NCI-H1048 (cell line): ENCODE measurements at places on chromosomes 4 and X.

- no peak for DNase-seq
These were observed 265.0 kb upstream of the FAT4 start for GRCh38 chr4:125049711-125050110.

- no peak for DNase-seq
These were observed 24.4 kb downstream of the MFAP3L start for GRCh38 chr4:170001745-170002267.

DNA sequence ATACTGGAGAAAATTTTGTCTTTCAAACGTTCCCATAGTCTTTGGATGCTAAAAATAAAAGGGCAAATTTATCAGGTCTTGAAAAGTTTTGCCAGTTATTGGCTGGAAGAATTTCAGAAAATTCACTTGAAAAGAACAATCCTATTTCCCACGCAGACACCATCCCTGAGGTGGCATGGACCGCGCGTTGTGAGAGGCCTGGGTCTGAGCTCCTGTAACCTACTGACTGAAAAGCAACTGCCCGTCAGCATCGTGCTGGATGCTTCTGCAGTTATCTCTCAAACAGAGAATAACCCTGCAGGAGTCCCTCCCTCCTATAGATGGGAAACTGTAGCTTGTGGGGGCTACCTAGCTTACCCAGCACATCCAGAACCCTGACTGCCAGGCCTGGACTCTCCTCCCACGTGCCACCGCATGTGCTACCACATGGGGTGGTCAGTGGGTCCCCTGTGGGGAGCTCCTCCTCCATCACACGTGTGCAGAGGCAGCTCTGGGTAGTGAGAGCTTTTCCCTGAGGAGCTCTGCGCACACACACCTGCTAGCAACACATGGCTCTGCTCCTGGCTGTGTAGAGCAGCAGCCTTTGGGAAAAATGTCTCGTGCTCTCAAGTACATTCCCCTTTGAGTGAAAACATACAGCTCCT, 36.1 kb downstream of the NSG1 start:
- DNase-seq, result no peak

DNA sequence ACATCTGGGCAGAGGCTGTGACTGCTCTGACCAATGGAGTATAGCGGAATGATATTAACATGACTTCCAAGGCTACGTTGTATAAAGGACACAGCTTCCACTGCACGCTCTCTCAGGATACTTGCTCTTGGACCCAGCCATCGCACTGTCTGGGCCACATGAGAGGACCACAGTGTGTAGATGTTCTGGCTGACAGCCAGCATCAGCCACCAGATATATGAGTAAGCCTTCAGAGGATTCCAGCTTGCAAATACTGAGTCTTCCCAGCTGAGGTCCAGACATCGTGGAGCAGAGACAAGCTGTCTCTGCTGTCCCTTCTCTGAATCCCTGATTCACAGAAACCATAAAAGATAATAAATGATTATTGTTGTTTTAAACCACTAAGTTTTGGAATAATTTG, 146.8 kb upstream of the USP9X start:
- DNase-seq, result no peak

- DNase-seq, result no peak
These were observed 144.8 kb downstream of the PPA2 start for GRCh38 chr4:105329081-105329480.

- no peak for DNase-seq
These were observed 348.2 kb downstream of the FBXW7 start for GRCh38 chr4:152187693-152188092.

GRCh38 chr4:11488657-11489452, 60.2 kb upstream of the HS3ST1 start:
- no peak for DNase-seq

DNA sequence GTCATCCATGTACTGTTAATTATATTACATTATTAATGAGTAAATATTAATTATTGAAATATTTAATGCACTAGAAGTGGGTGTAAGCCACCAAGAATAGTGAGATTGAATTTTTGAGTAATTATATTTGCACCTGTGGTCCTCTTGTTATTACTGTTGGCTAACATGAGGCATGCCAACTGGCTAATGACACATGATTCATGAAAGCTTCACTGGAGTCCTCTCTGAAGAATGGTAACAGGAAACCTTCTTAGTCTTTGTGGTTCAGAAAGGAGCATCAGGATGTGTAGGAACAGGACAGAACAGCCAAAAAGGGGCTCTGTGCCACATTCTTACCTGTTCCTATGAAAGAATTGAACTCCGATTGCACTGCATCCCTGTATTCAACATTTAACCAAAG, 65.2 kb downstream of the SLC4A4 start:
- no peak for DNase-seq

DNA sequence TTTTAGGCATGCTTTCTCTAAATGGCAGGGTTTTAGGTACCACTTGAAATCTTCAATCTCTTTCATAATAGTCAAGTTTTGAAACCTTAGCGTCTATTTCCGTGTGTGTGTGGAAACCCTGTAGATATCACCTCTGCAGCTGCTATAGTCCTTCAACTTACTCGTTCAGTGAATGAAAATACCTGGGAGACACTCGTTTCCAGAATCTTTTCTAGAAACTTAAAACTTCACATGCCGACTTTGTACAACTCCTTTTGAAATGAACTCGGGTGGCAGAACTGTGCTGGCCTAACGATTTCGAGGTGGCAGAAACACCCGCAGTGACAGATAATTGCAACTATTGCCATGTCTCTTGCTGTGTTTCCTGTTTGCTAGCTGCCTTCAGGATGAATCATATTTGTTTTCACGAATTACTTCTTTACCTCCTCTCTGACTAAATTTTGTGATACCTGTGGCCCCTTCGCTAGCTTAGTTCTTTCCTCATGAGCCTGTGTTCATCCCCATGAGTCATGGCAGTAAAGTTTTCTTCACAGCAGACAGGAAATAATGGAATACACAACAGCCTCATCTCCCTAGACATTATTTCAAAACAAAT, 104.7 kb upstream of the SMIM10 start:
- no peak for DNase-seq

DNA sequence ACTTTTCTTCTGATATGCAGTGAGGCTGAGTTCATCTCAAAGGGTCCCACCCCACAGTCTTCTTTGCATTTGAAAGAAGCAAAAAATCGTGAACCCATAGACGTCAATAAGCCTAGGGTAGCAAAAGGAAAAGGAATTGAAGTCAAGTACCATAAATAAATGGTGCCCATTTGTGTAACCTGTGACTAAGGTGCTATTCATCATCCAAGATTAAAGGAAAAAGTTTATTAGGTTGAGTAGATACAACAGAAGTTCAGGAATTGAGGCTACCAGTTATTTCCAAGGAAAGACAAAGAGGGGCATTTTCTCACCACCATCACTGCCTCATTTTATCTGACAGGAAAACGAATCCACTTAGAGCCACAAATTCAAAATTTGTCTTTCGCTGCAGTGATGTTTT, 18.8 kb upstream of the GRSF1 start:
- no peak for DNase-seq

DNA sequence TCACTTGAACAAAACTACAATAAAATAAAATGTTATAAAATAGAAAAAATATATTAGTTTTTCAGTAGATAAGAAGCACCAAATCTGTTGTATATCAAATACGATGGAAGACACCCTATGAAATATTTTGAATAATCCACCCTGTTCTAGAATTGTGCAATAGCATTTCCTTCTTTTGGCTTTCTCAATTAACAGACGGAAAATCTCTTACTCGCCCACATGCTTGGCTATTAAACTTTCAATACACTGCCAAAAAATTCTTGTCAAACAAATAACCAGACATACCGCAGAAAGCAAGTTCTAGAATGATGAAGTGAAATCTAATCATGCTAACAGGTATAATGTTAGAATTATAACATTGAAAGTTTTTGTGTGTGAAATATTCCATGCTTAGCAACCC, 671.6 kb upstream of the SLIT2 start:
- DNase-seq, result no peak

DNA sequence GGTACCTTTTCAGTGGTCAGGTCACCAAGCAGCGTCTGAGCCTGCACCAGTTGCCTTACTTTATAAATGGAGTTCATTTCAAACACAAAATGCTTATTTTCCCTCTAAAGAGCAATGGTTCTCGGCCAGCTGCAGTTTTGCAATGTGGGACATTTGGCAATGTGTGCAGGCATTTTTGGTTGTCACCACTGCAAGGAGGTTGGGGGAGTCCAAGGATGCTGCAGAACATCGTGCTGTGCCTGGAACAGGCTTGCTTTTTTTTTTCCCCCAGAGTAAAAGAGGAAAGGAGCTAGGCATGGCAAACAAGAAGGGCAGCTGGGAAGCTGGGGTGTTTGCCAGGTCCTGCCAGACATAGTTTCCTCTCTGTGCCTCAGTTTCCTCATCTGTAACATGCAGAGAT, 115.6 kb downstream of the GPR143 start:
- DNase-seq, result no peak

DNA sequence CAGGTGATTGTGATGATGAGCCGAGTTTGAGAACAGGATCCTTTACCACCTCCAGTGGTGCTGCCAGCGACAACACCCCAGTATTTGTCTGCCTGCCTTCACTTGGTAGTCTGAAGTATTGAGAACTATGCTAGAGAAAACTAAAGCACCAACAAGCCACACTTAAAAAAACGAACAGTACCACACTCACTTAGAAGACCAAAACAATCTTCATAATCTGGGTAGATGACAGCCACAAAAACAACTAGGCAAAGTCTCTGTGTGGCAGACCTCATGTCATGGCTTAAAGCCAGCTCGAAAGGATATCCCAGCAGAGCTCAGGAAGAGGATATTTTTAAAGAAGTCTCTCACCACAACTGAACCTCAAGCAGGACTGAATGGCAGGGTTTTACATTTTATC, 236.0 kb downstream of the GPC3 start:
- DNase-seq, result no peak

DNA sequence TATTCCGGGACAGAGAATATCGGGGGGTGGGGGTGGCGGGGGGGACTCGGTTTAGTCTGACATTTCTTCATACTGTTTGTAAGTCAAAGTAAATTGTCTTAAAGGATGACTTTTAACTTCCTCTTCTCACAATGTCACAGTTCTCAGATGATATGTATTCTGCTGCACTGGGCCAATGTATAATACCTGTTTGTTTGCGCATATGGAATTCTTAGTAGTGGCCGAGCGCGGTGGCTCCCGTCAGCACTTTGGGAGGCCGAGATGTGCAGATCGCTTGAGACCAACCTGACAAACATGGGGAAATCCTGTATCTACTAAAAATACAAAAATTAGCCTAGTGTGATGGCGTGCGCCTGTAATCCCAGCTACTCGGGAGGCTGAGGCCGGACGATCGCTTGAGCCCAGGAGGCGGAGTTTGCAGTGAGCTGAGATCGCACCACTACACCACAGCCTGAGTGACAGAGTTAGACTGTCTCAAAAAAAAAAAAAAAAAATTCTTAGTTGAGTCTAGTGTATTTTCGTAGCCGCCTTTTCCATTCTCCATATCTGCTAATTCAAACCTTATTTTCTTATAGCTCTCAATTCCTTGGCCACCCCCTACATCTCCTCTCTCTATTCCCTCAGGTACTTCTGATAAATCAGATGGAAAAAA, 851 bp downstream of the POLR2B start:
- DNase-seq, result no peak

- DNase-seq, result no peak
These were observed 45.2 kb upstream of the TRIM2 start for GRCh38 chr4:153159016-153159415.

DNA sequence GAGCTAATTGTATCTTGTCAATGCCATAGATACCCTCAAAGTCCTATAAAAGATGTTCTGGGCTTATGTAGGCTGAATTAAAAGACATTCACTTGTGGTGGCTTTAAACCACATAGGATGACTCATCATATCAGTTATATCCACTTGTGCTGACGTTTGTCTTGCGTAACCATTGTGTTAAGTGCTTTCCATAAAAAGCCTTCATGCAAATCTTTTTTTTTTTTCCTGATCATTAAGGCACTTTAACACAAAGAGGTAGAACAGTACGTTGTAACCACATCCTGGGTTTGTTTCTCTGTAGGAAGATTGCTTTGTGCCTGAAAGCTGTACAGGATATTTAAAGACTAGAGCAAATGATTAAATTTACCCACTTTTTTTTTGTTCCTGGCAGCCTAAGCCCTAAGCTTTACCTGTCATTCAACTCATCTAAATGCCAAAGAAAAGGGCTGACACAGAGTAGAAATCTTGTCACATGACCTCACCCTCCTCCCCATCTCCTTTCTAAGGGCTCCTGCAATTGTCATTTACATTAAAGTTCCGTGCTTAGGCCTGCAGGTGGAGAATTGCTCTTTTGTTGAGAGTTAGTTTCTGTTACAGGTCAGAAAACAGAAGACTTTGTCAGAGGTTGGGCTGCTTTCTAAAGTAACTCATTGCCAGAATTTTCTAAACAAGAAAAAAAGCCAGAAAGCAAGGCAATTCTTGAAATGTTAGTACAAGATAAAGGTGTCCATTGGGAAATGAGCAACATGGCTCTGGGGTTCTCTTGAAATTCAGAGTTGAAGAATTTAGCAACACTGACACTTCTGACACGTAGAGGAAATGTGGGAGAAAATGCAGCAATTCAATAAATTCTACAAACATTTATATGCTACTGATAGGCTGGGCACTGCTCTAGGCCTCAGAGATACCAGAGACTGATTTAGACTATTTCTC, 555.6 kb downstream of the PPARGC1A start:
- DNase-seq, result peak; percentile 75

DNA sequence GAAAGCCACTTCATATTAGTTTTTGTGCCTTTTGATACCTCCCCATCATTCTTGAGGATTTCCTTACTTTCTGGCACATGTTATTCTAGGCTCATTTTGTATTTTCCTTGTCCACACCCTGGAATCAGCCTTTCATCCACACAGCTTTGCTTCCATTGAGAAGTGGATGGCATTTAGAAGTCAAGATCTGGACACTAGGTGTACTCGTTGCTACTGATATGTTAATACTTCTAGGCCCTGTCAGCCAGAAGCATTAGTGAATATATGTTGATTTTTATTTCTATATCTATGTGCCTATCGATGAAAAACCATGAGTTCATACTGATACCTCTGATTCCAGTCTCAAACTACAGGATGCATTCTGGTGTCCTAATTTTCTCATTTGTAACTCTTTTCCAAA, 73.2 kb downstream of the ARHGAP24 start:
- no peak for DNase-seq

- no peak for DNase-seq
These were observed 292.4 kb upstream of the SPANXN4 start for GRCh38 chrX:142733327-142733726.
